ENCODE measurements at places on chromosomes 7 and 10.

GRCh38 chr10:80277567-80278250 is 11.7 kb downstream of the MAT1A start:
- no peak for DNase-seq

GRCh38 chr7:157058701-157059100 is 48.2 kb upstream of the MNX1 start:
- DNase-seq: no peak

- DNase-seq: peak; percentile 56
Measured at GRCh38 chr7:137873524-137873923, 26.8 kb upstream of the DGKI start.

- no peak for DNase-seq
Measured at GRCh38 chr10:74981831-74982633, 129.4 kb upstream of the SAMD8 start.

DNA sequence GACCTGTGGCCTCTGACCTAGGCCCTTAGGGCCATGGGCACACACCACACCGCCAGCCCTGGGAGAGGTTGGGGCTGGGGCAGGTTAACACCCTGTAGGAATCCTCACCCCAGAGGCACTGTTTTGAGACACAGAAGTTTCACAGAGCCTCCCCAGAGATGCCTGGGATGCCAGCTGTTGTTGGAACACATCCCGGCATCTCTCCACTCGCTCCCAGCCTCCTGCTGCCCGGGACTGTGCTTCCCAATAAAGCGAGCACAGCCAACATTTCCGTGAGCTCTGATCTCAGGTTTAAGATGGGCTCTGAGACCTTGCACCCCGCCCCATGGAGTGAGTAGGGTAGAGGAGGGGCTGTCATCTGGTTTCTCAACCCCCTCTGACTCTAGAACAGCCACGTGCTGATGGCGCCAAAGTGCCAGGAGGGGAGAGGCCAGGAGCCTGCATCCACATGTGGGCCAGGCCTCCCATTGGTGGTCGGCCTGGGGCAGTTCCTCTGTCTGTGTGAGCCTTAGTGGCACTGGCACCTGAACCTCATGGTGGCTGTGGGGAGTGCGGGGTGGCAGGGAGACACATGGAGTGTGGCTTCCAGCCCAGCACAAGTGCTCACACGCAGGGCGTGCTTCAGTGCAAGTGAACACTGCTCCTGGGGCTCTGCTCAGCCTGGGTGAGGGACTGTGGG is 54.7 kb downstream of the RASGEF1A start:
- no peak for DNase-seq

DNA sequence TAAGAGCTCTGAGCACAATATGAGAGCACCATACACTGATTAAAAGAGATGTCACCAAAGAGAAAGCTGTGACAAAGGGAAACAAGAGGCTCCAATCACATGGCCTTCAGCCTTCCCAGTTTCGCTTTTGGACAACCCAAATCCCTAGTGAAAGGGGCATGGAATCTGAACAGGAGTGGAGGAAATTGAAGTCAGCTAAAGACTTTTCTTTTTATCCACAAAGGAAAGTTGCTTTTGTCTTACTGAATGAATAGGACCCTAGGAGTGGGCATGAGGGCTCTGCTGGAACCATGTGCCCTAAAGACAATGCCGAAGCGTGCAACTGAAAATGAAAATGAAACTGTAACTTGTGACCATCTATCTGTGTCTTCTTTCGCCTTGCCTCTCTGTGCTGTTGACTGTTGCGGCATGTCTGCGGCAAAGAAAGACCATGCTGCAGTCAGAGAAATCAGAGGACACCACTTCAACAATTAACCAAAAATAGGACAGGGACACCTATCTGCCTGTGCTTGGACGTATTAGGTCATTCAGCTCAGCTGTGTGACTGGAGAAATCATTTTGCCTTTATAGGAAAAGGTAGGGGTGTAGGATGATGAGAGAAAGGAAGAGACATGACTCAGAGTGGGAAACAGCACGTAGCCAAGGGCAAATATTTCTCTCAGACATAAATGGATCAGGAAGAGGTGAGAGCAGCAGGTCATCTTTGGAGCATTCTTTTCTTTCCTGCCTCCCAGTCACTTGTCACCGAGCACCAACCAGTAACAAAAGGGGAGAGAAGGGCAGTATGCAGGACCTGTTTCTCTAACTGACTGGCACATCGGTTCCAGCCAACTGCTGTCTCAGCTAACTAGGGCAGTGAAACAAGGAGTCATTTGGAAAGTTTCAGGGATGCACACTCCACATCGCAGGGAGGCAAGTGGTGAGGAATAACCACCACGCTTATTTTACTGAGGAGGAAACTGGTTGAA is 12.3 kb downstream of the CAV2 start:
- no peak for DNase-seq

DNA sequence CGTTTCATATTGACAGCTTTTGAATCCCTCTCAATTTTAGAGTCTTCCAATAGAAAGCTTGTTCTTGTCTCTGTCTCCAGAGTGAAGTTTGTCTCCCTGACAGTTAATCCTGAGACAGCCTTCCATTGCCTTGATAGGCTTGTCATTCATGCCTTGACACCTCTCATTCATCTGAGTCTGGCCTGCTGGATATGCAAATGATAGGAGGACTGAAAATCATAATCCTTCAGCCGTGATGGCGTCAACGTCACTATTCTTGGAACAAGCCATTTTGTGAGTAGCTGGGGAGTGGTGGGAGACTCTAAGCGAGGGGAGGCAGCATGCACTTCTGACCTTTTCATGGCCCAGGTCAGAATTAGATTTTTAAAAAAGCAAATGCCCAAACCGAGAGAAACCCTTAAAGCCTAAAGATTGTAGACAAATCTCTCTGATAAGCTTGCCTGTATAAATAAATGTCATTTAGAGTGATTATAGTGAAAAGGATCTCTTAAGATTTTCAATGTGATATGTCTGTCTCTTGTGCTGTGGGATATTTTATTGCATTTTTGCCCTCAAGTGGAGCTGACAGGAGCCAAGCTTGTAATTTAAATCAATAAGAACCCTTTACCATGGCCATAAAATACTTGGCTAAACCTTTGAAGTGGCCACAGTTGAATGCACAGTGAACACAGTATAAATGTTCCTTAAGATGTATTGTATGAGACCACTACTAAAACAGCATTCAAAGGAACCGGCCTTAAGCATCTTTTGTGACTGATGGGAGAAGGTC is 148.8 kb downstream of the SNX10 start:
- DNase-seq: no peak

- no peak for DNase-seq
Measured at GRCh38 chr10:3652886-3653285, 132.1 kb downstream of the KLF6 start.

- DNase-seq: no peak
Measured at GRCh38 chr10:125009661-125010161, 67.8 kb downstream of the ZRANB1 start.

DNA sequence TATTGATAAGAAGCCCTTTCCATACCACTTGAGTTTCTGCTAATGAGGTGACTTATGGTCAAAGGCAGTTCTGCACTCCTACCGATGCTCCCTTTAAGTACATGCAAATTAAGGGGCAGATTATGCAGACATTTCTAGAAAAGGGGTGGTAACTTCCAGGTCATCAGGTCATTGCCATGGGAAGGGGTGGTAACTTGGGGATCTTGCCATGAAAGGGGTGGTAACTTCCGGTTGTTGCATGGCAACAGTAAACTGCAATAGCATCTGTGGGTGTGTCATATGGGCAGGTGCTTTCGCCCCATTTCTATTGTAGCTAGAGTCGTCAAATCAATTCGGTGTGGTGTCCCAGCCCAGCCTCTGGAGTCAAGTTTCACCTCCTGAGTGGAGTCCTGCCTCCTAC is 150.9 kb downstream of the UBE2H start:
- DNase-seq: no peak

- DNase-seq: no peak
Measured at GRCh38 chr7:32119790-32120196, 49.6 kb upstream of the PDE1C start.

GRCh38 chr10:80964955-80965614 is 427.4 kb downstream of the SH2D4B start:
- peak; percentile 2 for DNase-seq

- DNase-seq: no peak
Measured at GRCh38 chr10:106086391-106086790, 1078.1 kb downstream of the SORCS1 start.

GRCh38 chr7:28182071-28182471 is 1.5 kb upstream of the JAZF1 start:
- no peak for DNase-seq

DNA sequence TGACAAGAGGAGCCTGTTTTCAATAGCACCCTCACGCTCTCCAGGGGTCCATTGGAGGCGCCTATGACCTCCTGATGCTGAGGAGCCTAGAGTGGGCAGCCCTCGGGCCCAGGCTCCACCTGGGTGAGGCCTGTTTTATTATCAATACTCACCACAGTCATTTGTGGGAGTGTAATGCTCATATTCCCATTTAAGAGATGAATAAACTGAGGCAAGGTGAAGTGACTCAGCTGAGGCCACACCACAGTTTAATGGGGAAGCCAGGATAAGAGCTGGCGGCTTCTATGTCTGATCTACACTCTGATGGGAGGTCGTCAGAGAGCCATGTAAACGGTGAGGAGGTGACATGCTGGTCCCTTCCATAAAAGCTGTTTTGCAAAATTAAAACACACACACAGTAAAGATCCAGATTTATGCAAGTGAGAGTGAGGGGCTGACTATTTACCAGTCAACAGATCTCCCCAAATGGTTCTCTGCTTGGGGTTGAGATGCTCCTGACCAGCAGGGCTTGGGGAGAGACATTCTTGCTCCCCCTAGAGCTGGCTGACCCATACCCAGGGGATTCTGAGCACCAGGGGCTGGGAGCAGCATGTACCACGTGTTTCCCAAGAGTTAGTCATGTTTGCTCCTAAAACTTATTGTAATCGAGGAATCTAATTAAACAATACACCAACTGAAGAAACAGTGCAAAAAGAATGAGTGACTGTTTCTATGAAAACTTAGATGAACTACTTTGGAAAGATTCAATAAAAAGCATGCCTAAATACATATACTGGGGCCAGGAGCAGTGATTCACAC is 81.0 kb upstream of the INSIG1 start:
- no peak for DNase-seq

DNA sequence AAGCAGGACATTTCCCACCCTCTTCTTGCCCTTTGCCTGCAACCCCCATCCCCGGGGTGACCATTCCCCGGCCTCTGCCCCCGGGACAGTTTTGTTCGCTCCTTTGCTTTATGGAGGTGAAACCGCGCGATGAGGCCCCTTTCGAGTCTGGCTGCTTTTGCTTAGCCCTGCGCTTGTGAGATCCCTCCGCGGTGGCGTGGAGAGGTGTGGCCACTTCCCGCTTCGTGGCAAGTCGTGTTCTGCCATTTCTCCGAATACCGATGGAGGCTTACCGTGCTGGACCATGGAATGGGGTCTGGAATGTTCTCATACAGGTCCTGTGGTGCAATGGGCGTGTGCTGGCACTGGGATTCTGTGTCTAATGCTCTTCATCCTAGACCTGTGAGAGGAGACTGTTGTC is 106.7 kb downstream of the LHPP start:
- no peak for DNase-seq

DNA sequence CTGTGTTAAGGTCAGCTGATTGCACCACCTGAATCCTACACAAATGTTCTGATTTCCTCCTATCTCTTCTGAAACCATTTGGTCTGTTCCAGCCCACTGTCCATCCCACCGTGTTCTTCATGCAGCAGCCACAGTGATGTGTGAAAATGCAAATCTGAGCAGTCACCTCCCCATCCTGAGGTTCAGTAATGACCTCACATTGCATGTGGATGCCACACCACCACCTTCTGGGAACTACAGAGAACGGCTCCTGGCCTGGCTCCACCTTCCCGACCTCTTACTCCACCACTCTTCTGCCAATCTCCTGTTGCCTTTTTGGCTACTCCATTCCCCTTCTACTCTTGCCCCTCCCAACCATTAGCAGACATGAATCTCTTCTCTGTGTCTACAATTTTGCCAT is 244.4 kb downstream of the TNS3 start:
- no peak for DNase-seq

GRCh38 chr7:137958470-137959431 is 43.1 kb downstream of the CREB3L2 start:
- DNase-seq: no peak

- DNase-seq: no peak
Measured at GRCh38 chr7:147432576-147432975, 1158.0 kb upstream of the C7orf33 start.

- DNase-seq: no peak
Measured at GRCh38 chr10:118970770-118971169, 58.7 kb upstream of the NANOS1 start.

- DNase-seq: no peak
Measured at GRCh38 chr10:4649886-4650508, 176.0 kb upstream of the AKR1E2 start.

DNA sequence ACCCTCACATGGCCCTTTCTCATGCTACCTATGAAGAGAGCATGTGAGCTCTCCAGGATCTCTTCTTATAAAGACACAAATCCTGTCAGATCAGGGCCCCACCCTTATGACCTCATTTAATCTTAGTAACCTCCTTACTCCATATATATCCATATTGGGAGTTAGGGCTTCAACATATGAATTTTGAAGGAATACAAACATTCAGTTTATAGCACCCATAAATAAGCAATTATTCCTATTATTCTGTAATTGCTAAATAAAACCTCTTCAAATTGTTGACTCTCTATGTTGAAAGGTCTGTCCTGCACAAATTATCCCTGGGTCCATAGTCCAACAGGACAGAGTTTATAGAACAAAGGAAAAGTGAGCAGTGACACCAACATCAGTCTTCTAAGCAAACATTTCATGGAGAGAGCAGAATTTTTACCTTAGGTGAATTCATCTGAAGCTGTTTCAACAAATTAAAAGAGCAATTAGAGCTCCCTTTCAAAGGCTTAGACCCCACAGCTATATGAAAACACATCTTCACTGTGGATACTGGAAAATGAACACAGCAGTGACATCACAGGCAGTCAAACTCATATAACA is 12.2 kb downstream of the DOCK4 start:
- no peak for DNase-seq

DNA sequence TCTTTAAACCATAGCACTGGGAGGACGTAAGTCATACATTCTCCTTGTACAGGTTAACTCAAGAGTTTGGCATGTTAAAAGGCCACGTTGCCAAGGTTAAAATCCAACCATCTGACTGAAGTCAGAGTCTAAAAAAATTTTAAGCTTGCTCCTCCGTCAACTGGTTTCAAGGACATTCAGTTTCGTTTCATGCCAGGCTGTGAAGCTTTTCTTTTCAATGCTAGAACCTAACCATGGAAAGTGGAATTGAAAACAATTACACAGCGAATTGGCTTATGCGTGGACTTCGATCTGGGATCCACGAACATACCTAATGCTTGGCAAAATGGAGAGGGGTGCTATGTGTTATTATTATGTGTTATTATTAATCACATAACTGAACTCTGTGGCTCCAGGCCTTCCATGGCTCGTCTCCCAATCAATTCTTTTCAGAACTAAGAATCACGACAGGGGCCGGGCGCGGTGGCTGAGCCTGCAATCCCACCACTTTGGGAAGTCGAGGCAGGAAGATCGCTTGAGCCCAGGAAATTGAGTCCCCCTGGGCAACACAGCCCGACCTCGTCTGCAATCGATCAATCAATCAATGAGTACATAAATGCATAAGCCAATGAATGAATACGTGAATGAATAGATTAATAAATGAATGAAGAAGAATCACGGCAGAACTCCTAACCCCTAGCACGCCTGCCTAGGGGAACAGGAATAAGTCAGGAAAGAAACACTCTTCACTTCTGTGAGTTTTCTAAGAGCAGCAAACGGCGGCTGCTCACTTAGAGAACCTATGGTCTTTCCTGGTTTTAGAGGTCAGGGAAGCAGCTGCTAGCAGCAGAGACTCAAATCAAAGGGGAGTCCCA is 733 bp upstream of the ARL5B start:
- DNase-seq: no peak

Data from stimulated activated naive B cell treated with anti-CD40 and anti-IgM and Interleukin-4, amounts not matched to agents 10 μg/mL and 1 μg/mL and 100 μg/mL, for 72 hours (primary cell).